ENCODE measurements at places on chromosomes 7 and 10.

DNA sequence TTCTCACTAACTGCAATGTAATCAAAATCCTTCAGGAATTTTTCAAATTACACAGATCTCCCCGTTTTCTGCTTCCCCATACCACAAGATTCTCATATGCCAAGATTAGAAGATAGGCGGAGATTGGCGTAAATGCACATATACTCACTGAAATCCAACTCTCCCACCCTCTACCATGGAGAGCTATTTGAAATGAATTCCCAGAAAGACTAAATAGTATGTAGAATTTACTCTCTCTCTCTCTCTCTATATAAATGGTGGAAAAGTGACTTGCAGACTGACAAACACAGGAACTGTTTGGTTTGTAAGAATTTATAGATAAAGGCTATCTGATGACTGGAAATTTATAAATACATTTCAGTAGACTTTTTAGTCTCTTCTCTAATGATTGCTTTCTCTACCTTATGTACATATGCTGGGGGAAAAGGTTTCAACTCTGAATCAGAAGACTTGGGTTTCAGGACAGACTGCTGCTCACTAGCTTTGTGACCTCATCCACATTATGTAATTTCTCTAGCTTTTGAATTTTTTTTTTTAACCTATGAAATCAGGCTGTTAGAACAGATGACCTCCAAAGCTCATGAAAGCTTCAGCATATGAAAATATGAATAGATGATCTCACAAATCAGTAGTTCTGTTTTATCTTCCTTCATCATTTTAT, 67.8 kb upstream of the CSTF2T start:
- no peak for DNase-seq

DNA sequence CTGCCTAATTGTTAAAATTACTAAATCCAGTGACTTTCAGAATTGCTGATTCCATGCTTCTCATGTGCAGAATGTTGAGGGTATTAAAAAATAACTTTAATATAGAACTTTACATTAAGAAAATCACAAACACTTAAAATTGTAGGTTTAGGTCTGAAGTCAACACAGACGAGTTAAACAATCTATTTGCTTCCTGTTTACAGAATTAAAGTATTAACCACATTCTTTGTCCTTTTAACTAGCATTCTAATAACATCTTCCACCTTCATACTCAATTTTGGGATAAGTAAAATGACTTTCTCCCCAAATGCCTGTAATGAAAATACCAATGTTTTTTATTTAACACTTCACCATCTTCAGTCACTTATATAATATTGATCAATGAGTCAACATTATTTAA, 2.2 kb downstream of the ITGB1 start:
- no peak for DNase-seq

DNA sequence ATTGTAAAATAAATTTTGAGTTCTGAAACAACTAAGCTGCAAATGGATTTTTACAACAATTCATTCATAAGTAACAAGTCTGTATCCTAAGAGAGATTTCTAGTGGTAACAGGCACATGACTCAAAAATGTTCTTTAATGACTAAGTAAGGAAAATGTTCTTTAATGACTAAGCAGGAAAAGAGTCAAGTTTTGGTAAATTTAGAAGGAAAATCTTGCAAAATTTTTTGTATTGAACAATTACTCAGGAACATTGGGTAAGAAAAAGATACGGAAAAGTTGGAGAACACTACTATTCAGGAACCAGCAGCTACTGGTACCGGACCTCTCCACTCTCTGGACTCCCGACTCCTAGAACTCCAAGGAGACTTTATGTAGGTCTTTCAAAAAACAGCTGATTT, 33.5 kb downstream of the HYCC1 start:
- DNase-seq = no peak

DNA sequence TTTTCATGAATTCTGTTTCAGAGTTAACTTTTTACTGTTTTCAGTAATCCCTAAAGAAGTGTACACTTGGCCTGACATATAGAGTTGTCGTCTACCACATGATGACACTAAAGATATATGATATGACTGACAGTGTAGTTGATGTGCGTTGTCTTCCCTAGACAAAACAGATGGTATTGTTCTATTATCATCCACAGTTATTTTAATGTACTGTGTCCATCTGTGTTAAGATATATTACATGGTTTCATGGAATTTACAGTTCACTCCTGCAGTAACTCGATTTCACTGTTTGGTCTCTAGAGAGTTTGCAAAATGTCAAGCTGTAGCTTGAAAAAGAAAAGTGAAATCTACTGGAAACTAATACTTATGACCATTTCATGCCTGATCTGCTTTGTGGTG, 18.1 kb downstream of the FOXP2 start:
- no peak for DNase-seq

GRCh38 chr7:131493081-131493480, 63.3 kb downstream of the PODXL start:
- DNase-seq = no peak

DNA sequence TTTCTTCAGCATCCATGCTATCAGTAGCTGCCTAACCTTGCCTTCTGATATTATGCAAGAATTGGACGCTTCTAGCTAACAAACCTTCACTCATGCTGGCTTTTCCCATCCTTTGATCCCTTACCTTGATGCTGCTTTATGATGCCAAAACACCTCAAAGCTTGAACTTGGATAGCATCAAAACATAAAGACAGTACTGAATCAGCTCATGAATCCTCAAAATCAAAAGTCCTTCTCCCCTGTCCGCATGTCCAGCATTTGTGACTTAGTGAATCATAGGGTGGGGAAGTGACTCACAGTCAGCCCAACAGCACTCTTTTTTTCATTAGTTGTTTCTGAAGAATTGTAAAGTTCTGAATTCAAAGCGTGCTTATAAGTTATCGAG, 89.5 kb upstream of the PIK3CG start:
- DNase-seq = no peak

- DNase-seq = peak; percentile 61
These were observed at the start of gene C1QL3 for GRCh38 chr10:16521311-16522016. C1QL3 (minus strand) TSS chr10:16521879; CDS start chr10:16521065, 814 bp downstream.

- DNase-seq = no peak
These were observed 57.8 kb downstream of the GAD2 start for GRCh38 chr10:26274391-26274790.

GRCh38 chr7:98210513-98211220, 572 bp upstream of the BHLHA15 start:
- DNase-seq = no peak
